ENCODE measurements at places on chromosomes 7 and 10.

GRCh38 chr7:155685791-155686160 lies 41.3 kb downstream of the RBM33 start:
- no peak for DNase-seq

DNA sequence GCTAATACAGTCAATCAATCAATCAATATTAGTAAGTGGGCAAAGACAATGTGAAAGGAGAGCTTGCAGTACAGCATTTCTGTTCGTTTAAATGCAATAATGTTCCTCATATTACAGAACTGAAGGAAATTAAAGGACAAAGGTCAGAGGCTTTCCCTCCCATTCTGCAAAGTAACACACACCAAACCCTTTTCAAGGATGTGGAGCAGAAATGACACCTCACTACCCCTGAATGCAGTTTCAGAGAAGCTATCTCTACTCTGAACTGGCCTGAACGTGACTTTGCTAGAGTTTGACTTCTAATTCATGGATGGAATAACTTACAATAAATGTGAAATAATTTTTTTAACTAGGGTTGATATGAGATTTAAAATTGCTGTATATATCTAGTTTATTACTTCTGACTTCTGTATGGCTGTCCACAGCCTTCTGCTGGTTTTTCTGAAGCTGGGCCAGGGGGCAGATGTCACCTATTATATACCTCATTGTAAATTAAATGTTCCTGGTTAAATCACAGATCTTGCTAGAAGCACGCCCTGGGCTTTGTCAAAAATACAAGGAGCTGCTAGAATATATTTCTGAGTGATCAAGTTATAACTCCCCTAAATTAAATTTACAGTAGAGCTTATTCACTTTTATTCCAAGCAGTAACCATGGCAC lies 156.9 kb upstream of the C7orf33 start:
- DNase-seq, result no peak

DNA sequence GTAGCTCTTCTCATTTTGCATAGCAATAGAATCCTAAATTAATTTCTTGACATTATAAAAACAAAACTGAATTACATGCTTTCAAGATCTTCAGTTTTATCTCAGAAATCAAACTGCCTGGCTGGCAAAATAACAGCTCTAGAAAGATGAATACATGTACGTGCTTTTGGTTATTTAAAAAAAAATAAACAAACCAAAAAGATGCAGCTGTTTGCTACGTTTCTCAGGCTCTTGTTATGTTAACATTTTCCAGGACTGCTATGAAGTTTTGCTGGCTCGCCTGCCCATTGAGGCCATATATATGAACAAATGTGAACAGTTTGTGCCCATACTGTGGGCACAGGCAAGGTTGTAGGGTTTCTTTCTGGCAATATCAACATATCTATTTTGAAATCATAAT lies 86.6 kb downstream of the ODAD2 start:
- no peak for DNase-seq

GRCh38 chr7:33776788-33777187 lies 128.6 kb upstream of the BMPER start:
- no peak for DNase-seq

GRCh38 chr7:44104860-44105771 lies 971 bp downstream of the AEBP1 start:
- no peak for DNase-seq

GRCh38 chr10:69413221-69413865 lies 3.4 kb downstream of the TACR2 start:
- peak; percentile 79 for DNase-seq

DNA sequence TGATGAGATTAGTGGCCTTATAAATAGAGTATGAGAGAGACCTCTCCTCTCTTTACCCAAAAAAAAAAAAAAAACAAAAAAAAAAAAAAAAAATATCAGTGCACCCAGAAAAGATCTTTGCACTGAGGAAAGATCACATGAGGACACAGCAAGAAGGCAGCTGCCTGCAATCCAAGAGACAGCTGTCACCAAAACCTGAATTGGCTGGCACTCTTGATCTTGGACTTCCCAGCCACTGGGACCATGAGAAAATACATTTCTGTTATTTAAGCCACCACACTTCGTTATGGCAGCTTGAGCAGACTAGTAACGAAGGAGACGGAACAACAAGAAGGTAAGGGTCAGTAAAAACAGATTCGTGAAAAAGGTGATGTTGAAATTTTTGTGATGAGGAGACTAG lies 47.0 kb downstream of the TMEM106B start:
- no peak for DNase-seq

DNA sequence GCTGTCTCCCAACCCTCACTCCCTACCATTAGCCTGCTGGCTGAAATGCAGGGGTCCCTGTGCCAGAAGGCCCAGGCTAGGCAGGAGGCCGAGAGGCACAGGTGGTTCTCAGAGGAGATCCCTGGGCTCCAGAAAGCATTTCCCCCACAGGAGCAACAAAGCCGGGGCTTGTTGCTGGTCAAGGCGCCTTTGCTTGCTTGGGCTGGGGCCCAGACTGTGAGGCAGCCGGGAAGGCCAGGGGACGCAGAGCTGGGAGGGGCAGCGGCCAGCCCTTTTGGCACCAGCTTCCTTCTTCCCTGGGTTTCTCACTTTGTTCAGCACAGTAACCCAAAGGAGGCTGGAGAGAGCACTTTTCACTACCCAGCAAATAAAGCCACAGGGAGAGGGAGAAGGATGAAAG lies 48.6 kb downstream of the FBXW4 start:
- DNase-seq, result no peak

DNA sequence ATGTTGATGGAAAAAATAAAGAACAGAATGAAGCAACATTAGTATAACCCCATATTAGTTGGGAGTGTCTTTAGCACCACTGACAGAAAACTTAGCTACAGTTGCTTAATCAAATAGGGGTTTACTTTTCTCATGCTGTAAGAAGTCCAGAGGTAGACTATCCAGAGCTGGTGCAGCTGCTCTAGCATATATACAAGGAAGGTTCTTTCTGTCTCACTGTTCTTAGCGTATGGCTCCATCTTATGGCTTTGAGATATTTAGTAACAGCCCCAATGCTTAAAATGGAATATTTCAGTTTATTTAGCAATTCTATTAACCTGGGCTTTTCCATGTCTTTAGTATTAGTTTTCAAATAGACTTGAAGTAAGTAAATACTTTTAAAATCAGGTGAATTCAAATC lies 15.2 kb upstream of the WNT2 start:
- no peak for DNase-seq

- no peak for DNase-seq
These were observed 323.7 kb downstream of the CDK14 start for GRCh38 chr7:90919816-90920215.

DNA sequence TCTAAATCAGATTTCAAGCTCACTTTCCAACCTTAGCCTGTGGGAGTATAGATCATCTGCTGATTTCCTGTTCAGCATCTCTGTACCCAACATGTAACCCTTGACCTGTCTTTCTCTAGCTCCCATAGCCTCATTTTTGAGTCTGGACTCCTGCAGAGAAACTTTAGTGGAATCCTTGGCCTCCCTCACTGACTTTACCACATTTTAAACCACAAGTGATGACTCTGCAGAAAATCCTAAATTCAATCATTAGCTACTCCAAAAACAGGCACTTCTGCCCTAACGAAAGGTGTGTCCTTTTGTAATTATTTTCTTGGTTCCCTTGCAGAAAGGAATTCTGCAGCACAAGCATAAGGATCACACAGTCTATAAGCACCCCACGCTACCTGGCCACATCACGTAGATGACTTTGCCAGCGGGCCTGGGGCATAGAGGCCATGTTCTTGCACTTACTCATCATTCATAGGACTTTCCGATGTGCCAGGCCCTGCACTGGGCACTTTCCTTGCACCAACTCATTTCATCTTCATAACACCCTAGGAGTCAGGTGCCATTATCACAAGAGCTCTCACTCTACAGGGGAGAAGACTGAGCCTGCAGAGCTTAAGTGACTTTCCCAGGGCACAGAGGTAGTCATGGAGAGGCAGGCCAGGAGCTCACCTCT lies 57.2 kb upstream of the OPALIN start:
- no peak for DNase-seq

DNA sequence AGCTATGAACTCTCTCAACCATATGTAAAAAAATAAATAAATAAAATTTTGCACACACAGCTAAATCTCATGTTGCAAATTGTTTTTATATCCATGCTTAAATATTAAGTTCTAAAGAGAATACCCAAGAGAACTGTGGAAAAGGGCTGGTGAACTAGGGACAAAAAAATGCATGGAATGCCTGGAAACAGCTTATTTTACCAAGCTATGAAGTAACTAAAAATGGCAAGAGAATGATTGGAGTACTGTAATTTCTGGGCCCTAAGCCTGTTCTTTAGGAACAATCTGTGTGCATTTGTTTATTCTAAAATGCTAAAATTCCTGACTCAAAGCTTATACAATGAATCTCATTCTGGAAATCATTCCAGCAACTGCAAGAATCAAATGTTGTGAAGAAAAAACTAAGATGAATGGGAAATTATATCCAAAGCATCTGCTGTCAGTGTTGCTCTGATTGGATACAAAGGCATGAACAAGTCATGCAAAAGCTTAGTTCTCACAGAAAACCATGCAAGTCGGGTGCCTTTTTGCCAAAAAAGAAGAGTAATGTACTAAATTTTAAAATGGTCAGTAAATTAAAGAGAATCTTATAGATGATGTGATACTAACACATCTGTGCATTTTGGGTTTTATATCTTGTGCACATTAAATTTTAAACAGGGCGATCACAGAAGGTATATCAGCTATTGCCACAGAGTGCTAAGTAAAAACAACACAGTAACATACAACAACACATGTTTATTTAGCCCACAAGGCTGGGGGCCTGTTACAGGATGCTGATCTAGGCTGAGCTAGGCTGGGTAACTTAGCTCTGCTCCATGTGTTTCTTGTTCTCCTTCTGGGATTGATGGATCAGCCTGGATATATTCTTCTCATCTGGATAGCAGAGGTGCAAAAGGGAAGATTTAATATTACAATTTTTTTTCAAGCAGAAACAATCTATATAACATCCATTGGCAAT lies 453.5 kb upstream of the SEMA3A start:
- no peak for DNase-seq

DNA sequence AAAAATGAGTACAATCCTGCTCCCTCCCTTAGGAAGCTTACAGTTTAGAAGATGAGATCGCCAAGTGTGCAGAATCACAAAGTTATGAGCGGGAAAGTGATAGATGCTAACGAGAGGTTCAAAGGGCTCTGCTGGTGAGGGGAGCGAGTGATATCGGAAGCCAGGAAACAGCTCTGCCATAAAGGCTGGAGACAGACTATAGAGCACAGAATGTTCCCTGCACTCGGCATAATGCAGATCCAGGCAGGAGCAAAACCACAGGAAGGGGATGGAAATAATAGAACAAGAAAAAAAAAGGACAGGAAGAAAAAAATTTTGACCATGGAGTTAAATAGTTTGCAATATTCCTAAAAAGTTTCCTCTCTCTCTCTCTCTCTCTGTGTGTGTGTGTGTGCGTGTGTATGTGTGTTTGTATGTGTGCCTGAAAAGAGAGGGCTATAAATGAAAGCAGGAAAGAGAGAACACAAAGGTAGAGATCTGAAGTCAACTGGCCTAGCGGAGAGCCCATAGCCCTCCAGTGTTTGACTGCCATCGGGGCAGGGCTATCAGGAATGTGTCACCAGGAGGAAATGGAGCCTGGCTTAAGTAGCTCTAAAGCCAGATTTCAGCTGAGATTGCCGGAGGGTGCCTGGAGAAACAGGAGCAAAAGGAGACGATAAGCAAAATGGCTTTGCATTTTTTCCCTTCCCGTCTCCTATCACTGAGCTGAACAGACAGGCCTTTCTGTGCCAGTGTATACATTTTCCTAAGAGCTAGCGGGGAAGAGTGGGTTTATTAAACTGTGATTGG lies 175.8 kb upstream of the LYZL1 start:
- DNase-seq, result no peak

All from K562 (cell line).